ENCODE measurements at places on chromosomes 3 and 15.

DNA sequence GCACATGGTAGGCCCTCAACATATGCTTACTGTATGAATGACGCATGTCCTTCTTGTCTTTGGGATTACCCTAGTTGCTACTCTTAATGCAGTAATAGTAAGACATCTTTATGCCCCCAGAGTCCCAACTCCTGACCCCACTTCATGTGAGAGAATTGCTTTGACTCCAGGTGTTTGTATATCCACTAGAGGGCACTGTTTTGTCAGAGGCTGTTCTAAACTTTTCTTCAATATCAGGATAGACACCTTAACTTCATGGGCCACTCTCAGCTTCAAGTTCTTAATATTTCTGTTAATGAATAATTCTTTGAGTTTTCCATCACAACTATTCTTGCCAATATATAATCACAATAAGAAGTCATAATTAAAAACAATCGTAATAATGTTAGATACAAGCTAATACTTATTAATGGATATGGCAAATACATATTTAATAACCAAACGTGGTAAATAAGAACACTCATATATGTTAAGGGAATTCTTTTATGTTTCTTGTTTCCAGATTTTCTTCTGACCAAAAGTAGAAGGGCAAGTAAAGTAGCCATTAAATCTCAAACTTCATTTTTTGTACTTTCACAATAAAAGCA, 337.2 kb upstream of the DNAJC19 start:
- no peak for DNase-seq

- no peak for DNase-seq
Observed at GRCh38 chr15:77454265-77454664, 33.6 kb downstream of the HMG20A start.

DNA sequence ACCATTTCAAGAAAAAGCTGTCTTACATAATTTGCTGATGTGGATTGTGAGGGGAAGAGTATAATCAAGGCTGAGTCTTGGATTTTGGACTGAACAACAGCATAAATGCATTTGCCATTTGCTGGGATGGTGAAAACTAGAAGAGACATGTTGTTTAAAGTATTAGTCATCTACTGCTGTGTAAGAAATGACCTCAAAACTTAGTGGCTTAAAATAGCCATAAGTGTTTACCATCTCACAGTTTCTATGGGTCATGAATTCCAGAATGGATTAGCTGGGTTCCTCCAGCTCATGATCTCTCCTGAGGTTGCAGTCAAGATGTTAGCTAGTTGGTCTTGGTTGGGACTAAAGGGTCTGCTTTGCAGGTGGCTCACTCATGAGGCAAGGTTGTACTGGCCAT, 66.2 kb downstream of the SCN11A start:
- DNase-seq: no peak

- DNase-seq: no peak
Observed at GRCh38 chr15:51536965-51537574, 85.5 kb downstream of the DMXL2 start.

GRCh38 chr3:103512595-103512994, 1077.8 kb downstream of the ZPLD1 start:
- DNase-seq: no peak

- no peak for DNase-seq
Observed at GRCh38 chr3:12468757-12469156, 15.5 kb upstream of the TSEN2 start.

GRCh38 chr15:90836296-90836871, 32.0 kb upstream of the FURIN start:
- DNase-seq: no peak

GRCh38 chr3:127217596-127218453, 24.9 kb downstream of the PRR23E start:
- DNase-seq: no peak

DNA sequence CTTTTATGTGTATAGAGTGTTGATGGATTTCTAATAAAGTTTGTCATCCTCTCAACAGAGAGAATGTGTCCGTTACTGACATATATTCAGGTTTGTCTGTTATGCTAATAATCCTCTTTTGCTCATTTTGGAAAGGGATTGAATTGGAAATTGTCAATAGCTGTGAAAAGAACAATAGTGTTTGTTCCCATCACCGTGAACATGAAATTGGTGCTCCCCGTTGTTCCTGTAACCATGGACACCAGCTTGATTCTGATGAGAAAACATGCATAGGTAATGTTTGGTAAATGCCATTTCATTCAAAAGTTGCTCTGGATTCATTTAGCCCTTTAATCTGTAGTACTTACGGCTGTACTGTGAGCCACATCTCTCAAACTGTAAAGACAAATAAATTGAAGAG, 707.0 kb upstream of the GOLIM4 start:
- DNase-seq: no peak

DNA sequence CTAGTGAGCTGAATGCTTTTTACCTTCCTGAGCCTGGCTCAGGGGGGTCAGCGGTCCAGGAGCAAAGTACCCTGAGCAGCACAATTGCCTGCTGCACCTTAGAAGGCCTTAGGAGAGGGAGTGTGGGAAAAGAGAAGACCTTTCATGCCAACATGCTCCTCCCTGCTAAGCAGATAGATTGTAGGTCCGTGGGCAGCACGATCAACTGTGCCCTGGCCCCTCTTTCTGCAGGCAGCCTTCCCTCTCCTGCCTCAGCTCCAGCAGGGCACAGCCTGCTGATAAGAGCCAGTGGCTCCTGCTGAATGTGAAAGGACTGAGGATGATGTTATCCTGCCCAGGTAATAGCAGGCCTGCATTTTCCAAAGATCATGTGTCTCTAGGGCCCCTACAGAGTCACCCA, 4.1 kb downstream of the CORO2B start:
- no peak for DNase-seq

GRCh38 chr15:25780479-25781255, 82.5 kb downstream of the ATP10A start:
- no peak for DNase-seq

DNA sequence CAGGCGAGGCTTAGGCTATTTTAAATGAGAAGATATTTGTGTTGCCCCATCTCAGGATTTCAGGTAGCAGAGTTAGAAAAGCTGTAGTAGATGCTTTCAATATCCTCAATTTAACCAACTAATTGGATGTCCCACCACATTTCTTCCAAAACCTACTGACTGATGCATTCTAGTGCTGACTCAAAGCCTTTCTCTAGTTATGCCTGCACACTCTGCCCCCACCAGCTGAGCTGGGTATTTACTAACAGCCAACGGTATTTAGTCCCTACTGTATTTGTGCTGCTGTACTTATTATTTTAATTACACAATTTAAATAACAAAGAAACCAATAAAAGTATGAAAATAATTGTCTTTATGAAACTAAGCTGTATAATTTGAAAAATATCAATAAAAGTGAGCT, 139.5 kb downstream of the OSBPL10 start:
- DNase-seq: no peak

DNA sequence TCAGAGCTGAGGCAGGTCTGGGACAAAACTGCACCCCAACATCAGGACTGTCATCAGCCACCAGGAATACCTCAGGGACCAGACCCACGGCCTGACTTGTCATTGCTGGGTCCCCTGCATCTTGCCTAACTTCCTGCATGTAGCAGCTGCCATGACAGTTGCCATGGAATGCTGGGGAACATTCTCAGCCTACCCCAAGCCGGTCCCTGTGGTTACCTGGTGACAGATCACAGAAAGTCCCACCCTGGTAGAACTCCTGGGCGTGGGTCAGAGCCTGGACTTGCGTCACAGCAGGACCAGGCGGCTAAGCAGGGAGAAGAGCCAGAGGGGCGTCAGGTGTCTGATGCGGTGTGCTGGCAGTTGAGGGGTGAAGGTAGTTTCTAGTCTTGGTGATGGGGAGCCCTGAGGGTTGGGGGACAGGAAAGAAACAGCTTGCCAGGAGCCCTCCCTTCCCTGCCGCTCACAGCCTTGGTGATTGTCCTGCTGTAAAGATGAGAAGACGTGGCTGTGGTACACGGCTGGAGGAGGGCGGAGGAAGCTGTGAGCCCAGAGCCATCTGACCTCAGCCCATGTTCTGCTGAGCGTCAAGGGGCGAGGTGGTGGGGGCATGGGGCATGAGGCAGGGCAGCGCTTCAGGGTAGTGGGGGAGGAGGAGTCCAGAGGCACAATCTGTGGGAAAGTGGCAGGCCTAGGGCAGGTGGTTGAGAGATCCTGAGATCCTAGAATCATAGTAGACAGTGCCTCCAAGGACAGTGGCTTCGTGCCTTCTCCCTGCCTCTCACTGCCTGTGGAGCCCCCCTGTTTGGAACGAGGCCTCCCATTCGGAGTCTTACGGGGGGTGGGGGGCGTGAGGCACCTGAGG, 5.4 kb downstream of the H1-8 start:
- no peak for DNase-seq

DNA sequence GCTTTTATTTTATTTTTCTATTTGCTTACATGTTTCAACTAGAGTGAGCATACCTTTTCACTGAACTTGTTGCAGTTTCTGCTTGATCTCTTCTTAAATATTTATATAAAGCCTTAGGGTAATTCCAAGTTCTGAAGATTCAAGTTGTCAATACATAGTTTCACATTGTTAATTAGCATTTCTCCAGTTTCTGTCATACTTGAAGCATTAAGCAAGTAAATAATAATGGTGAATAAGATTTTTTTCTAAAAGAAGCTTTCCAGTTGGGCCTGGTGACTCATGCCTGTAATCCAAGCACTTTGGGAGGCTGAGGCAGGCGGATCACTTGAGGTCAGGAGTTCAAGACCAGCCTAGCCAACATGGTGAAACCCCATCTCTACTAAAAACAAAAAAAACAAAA, 53.9 kb downstream of the CALML4 start:
- no peak for DNase-seq

DNA sequence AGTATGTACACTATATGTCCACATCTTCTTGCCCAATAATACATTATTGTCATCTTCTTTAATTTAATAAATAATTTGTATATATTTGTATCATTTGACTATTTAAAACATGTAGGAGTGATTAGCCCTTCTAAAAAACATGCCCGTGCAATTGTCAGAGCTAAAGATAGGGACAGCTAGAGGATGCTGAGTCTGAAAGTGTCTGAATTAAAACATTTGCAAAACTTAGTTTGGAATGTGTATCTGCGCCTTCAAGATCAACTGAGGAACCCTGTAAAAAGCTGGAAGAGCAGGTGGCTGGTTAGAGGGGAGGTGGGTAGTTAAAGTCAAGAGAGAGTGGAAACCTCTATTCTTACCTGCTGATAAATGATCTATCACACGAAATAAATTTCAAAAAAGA, 4.7 kb downstream of the SLITRK3 start:
- DNase-seq: no peak

DNA sequence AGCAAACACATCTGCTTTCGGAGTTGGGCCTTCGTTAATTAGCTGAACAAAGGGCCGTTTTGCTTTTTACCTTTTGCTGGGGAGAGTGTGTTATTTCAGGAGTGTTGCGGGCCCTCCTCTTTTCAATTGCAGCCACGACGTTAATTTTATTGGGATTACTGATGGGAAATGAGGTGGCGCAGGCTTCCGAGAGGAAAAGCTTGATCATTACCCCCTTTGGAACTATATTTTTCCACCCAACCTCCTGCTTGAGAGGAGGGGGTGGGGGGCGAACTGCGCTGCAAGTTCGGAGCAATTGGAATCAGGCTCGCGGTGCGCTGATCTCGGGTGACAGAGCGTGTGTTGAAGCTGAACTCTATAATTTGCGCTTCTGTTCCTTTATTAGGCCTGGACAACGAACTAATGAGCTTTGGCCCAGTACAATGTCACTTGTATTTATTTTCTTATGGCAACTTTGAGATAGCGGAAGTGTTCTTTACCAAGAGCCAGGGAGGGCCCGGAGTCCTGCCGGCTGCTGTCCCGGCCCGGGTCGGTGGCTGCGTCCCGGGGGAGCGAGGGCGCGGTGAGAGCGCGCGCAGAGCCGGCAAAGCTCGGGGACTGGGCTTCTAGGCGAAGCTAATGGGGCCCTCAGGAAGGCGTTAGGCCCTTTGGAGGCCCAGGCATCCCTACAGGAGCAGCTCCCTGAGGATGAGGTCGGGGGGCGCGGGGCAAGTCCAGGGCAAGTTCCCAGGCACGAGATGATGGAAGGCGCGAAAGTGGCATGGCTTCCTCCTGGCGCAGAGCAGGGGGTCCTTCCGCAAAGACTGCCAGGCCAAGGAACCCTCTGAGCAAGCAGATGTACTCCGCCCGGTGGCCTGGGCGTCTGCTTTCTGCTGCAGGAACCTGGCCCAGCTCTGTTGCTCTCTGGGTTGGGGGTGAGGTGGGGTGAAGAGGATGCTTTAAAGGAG, 12.9 kb downstream of the NR2F2 start:
- DNase-seq: no peak

DNA sequence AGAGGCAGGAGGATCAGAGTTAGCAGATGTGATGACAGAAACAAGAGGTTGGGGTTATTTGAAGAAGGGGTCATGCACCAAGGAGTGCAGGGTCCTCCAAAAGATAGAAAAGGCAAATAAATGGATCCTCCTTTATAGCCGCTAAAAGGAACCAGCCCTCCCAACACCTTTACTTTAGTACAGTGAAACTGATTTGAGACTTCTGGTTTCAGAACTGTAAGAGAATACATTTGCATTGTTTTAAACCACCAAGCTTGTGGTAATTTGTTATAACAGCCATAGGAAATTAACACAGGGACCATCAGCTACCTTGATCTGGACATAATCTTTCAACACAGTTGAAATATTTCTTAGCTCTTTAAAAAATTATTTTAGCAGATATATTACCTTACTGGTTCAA, 166.6 kb downstream of the TIGIT start:
- no peak for DNase-seq

- no peak for DNase-seq
Observed at GRCh38 chr15:31379042-31379441, 52.4 kb downstream of the KLF13 start.

DNA sequence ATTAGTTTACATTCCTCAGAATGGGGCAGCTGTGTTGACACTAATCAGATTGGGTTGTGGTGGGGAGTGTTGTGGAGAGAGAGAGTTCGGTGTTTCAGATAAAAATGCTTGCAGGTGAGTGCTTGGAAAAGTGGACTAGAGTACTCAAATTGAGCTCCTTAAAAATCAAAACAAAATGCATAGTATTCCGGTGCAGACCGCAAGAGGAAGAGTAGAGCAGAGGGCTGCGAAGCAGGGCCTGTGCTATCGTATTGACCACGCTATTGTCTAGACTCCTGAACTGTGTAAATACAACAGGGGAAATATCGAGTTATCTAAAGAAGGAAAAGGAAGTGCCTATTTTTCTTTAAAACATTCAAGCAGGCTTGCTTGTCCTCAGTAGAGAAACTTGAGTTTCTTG, 159.5 kb downstream of the TP63 start:
- DNase-seq: no peak

DNA sequence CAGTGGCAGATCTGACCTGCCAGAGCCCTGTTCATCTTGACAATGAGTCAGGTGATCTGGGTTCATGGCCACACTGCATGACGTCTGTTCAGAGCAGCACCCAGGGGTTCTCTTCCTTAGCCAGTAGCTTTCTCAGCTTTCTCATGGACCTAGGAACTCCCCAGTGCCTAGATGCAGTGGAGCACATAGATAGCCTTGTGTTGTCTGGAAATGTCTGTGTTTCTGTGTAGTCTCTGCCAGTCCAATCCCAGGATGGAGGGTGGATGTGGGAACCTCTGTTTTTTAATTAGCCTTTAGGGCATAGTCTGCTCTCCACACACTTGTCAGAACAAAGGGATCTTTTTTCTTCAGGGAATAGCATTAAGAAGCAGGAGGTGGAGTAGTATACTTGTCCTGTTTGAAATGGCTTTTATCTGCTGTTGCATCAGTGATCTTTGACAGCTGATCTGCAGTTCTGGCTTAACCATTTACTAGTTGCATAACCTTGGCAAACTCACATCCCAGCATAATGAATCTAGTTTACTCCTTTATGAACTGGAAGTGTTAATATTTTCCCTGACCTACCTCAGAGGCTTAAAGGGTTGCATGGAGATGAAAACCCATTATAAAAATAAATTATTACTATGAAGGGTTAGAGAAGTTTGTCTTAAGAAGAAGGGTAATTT, 16.1 kb upstream of the CACNA1D start:
- DNase-seq: no peak

GRCh38 chr3:191262650-191263049, 63.6 kb downstream of the OSTN start:
- no peak for DNase-seq
